ENCODE measurements at places on chromosomes 4 and X.

- H3K36me3 ChIP-seq: no peaks in the 10 kb centered on the region
- no peak overlapping the region for H3K27ac ChIP-seq
- H3K4me3 ChIP-seq: no peak overlapping the region
- H3K4me1 ChIP-seq: no peaks in the 10 kb centered on the region
- H3K27me3 ChIP-seq: no peaks in the 10 kb centered on the region
Observed at GRCh38 chr4:26197018-26197779, 123.6 kb upstream of the RBPJ start.

GRCh38 chrX:38893441-38893840 is 92.2 kb downstream of the MID1IP1 start:
- H3K4me3 ChIP-seq: no peak overlapping the region
- H3K27me3 ChIP-seq: no peaks in the 10 kb centered on the region
- no peak for DNase-seq
- no peak overlapping the region for H3K27ac ChIP-seq
- no peaks in the 10 kb centered on the region for H3K36me3 ChIP-seq

DNA sequence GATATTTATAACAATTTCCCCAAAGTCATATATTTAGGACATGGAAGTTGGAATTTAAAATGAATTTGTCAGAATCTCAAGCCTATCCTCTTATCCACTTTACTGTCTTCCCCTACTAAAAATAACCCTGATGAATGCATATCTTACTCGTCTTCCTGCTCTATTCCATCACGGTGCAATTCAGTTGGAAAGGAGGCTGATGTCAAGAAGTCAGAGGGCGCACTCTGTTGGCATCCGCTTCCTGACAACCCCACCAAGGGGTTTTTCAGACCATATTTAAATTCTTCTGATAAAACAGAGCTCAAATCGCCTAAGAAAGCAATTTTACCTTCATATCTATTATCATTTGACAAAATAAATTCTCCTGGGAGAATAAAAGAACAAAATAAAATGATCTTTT is 233.5 kb downstream of the ARHGAP24 start:
- H3K27me3 ChIP-seq: no peaks in the 10 kb centered on the region
- no peak for DNase-seq
- H3K4me1 ChIP-seq: no peaks in the 10 kb centered on the region

DNA sequence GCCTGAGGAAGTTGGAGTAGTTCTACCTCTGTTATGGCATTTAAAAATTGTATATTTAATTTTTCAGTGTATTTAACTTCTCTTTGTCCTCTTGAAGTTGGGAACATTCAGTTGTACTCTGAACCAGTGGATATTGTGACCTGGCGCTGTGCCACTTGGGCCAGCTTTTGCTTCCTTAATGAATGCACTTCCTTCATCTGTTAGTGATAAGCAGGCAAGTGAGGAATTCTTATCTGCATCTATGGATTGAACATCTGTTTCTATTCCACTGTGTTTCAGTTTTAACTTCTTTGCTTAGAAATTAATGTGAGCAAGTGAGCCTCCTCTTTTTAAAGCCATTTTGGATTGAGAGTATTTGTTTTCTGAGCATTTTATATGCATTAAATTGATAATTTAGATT is 128.3 kb downstream of the UCHL1 start:
- H3K36me3 ChIP-seq: no peaks in the 10 kb centered on the region
- peak overlapping the region; percentile 37 for H3K27ac ChIP-seq
- H3K4me1 ChIP-seq: peaks cover 31% of the 10 kb centered on the region
- no peak overlapping the region for H3K4me3 ChIP-seq
- DNase-seq: peak; percentile 73

DNA sequence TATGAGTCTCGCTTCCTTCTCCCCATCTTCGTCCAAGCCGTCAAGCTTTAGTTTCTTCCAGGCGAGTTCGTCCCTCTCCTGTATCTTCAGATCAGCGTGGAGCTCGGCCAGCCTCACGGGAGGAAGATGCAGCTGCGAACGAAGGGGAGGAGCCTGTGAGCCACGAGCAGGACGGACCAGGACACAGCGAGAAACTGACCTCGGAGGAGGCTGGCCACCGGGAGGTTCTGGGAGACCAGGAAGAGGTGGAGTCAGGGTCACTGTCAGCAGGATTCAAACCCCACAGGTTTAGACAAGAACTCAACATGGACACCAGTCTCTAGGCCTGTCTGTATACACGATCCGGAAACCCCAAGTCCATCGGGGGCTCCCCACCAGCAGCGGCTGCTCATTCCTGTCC is 7.3 kb downstream of the LRPAP1 start:
- no peaks in the 10 kb centered on the region for H3K4me1 ChIP-seq
- H3K36me3 ChIP-seq: peaks cover 78% of the 10 kb centered on the region
- no peak overlapping the region for H3K27ac ChIP-seq

DNA sequence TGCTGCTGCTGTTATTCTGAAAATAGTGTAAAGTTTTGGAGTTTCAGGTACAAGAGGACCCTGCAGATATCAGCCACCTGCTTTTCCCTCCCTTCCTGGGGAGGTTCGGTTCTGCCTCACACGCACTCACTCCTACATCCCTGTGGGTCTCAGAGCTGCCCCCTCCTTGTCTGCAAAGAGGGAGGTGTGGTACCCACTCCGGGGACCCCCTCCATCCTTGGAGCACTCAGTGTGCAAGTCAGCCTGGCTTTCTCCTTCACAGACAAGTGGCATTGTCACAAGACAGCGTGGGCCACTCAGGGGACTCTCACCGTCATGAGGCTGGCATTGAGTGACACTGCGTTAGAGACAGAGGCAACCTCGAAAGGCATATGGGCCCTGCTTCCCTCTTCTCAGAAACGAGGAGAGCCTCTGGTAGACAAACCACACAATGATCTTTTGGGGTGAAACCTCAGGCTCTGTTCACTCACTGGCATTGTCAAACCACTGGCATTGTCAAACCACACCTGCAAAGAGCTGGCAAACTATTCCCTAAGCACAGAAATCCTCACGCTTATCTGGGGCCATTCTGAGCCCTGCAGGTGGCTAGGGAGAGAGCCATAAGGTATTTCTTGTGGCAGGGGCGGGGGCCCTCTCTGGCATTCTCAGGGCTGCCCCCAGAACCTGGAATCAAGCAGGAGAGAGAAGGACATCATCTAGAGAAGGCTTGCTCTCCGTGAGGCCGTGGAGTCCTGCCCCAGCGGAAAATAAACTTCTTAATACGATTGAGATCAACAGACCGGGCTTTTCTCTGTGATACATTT is 285.0 kb downstream of the SHOX start:
- no peak overlapping the region for H3K27ac ChIP-seq
- H3K4me3 ChIP-seq: no peak overlapping the region
- no peaks in the 10 kb centered on the region for H3K4me1 ChIP-seq

DNA sequence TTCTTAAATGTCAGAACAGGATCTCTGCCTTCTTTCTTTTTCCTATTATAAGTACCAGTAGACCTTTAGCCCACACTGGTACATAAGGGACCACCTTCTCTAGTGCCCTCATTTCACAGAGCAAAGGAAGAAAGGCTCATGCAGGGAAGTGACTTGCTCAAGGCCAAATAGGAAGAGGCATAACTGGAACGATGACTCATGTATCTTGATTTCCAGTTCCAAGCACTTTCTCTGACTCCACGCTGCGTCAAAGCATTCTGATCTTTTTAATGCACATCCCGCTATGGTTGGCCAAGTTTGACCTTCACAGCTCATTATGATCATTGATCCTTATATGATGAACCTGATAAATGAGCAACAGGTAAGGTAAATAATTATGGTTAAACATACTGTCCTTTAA is 542.0 kb downstream of the GBA3 start:
- no peaks in the 10 kb centered on the region for H3K36me3 ChIP-seq
- no peaks in the 10 kb centered on the region for H3K27me3 ChIP-seq
- H3K4me3 ChIP-seq: no peak overlapping the region
- no peak for DNase-seq
- H3K27ac ChIP-seq: no peak overlapping the region

- H3K36me3 ChIP-seq: no peaks in the 10 kb centered on the region
- DNase-seq: no peak
- H3K4me3 ChIP-seq: no peak overlapping the region
- H3K4me1 ChIP-seq: no peaks in the 10 kb centered on the region
Observed at GRCh38 chrX:71636438-71637252, 18.3 kb upstream of the CXCR3 start.

DNA sequence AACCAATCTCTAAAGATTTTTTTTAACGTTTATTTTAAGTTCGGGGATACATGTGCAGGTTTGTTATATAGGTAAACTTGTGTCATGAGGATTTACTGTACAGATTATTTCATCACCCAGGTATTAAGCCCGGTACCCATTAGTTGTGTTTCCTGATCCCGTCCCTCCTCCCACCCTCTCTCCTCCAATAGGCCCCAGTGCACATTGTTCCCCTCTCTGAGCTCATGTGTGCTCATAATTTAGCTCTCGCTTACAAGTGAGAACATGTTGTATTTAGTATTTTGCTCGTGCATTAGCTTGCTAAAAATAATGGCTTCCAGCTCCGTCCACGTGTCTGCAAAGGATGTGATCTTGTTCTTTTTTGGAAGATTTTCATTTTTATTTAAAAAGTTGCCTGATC is 2309.4 kb upstream of the AGA start:
- no peak overlapping the region for H3K27ac ChIP-seq
- H3K36me3 ChIP-seq: no peaks in the 10 kb centered on the region

GRCh38 chr4:10315638-10316037 is 141.6 kb downstream of the ZNF518B start:
- no peaks in the 10 kb centered on the region for H3K36me3 ChIP-seq
- no peaks in the 10 kb centered on the region for H3K4me1 ChIP-seq
- no peak overlapping the region for H3K4me3 ChIP-seq
- H3K27me3 ChIP-seq: no peaks in the 10 kb centered on the region

DNA sequence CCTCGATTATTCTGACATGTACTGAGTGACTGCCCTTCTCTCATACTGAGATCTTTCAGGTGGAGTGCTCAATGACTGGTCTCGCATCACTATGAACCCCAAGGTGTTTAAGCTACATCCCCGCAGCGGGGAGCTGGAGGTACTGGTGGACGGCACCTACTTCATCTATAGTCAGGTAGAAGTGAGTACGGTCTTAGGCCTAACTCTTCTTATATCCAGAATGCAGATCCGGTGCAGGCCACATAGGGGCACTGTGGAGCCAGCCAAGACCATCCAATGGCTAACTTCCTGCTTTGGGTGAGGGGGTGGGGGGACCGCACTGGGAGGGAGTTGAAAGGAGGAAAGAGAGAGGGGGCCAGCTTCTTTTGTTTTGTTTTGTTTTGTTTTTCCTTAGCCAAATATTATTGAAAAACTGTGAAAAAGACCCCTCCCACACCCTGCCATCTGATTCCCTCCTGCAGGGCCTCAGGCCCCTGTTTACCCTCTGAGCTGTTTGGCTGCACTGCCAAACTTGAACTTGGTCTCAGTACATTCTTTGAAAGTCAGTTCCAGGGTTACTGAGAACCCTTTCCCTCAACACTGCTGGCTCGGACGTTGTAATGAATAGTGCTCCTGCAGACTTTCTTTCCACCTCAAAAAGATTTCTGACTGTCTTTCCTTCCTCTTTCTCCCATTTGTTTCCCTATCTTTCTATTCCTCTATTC is 16.2 kb downstream of the AWAT2 start:
- no peak overlapping the region for H3K27ac ChIP-seq
- H3K4me3 ChIP-seq: no peak overlapping the region
- no peaks in the 10 kb centered on the region for H3K27me3 ChIP-seq
- DNase-seq: no peak
- H3K36me3 ChIP-seq: no peaks in the 10 kb centered on the region
- no peaks in the 10 kb centered on the region for H3K4me1 ChIP-seq

DNA sequence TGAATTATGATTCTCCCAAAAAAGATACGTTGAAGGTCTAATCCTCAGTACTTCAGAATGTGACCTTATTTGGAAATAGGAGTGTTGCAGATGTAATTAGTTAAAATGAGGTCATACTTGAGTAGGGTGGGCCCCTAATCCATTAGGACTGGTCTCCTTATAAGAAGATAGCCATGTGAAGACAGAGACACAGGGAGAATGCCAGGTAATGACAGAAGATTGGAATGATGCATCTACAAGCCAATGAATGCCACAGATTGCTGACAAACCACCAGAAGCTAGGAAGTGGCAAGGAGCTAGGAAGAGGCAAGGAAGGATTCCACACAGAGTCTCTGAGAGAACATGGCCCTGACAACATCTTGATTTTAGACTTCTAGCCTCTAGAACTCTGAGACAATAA is 7.4 kb upstream of the RPS6KA3 start:
- H3K4me1 ChIP-seq: no peaks in the 10 kb centered on the region
- no peak overlapping the region for H3K4me3 ChIP-seq
- H3K36me3 ChIP-seq: no peaks in the 10 kb centered on the region
- no peak overlapping the region for H3K27ac ChIP-seq

- DNase-seq: no peak
- no peak overlapping the region for H3K4me3 ChIP-seq
- H3K4me1 ChIP-seq: peaks cover 15% of the 10 kb centered on the region
- H3K27me3 ChIP-seq: no peaks in the 10 kb centered on the region
Observed at GRCh38 chrX:13005661-13006473, 31.0 kb downstream of the TMSB4X start.

GRCh38 chrX:150635952-150636351 is 57.2 kb upstream of the MTMR1 start:
- H3K27ac ChIP-seq: no peak overlapping the region
- no peak overlapping the region for H3K4me3 ChIP-seq
- H3K4me1 ChIP-seq: no peaks in the 10 kb centered on the region
- H3K36me3 ChIP-seq: peaks cover 7% of the 10 kb centered on the region

DNA sequence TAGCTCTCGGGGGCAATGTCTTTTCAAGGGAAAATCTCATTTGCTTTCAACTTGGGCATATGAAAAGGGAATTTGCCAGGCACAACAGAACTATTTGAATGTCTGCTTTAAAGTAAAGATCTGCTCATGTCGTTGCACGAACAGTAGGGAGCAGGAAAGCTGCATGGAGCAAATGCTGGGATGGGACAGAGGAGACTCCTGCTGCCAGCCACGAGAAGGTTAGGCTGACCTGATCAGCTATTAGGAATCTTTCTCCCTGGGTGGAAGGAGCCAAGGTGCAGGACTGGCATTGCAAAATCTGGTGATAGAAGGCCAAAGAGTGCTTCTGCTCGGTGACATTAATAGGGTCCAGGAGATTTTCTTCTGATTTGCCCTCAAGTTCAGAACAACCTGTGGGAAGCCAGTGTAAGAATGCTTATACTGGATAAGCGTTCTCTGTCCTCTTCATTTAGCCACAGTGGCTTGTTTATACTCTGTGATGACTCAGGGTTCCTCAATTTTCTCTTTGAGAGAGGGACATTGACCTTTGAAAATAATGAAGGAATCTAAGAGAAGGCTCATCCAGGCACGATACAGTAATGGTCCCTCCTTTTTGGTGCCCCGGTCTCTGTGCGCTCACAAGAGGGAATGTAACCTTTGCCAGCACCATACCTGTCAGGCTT is 22.9 kb downstream of the FHL1 start:
- DNase-seq: no peak
- no peaks in the 10 kb centered on the region for H3K4me1 ChIP-seq
- H3K4me3 ChIP-seq: peak overlapping the region; percentile 25
- no peaks in the 10 kb centered on the region for H3K36me3 ChIP-seq
